ENCODE measurements at places on chromosomes 3 and 15. TPM values are rescaled to one million over a fixed set of nuclear protein-coding genes. Genes with fewer than 3 reads are reported as not detected.

The REC114 gene
- 0.23 TPM for polyA plus RNA-seq

The CAMP gene
- polyA plus RNA-seq: 0.76 TPM

The SLCO3A1 gene
- polyA plus RNA-seq: 59.6 TPM

The MYNN gene
- polyA plus RNA-seq: 5.0 TPM
